ENCODE measurements at places on chromosomes 7 and 10.

GRCh38 chr7:137873979-137874777, 27.4 kb upstream of the DGKI start:
- DNase-seq, result no peak

GRCh38 chr10:8956400-8956799, 901.9 kb downstream of the GATA3 start:
- no peak for DNase-seq

GRCh38 chr10:43187213-43187612, 49.0 kb downstream of the CSGALNACT2 start:
- no peak for DNase-seq

GRCh38 chr7:159239028-159239427, 94.4 kb upstream of the VIPR2 start:
- DNase-seq, result no peak
